ENCODE measurements at places on chromosomes 1 and 21. TPM values are rescaled to one million over a fixed set of nuclear protein-coding genes. Genes with fewer than 3 reads are reported as not detected.

Gene MFSD2A
- total RNA-seq: 0.60 TPM

DNA sequence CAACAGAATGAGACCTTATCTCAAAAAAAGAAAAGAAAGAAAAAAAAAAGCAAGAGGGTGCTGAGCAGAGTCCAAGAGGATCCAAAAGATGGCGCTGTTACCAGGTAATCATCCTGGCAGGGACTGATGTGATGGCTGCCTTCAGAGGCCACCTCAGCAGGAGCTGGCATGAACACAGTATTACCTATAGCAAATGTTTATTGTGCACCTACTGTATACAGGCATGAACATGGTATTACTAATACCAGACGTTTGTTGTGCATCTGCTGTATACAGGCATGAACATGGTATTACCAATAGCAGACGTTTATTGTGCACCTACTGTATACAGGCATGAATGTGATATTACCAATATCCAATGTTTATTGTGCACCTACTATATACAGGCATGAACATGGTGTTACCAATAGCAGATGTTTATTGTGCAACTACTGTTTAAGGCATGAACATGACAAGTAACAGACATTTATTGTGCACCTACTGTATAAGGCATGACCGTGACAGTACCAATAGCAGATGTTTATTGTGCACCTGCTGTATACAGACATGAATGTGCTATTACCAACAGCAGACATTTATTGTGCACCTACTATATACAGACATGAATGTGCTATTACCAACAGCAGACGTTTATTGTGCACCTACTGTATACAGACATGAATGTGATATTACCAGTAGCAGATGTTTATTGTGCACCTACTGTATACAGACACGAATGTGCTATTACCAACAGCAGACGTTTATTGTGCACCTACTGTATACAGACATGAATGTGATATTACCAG lies 115.1 kb upstream of the TMEM51 start:
- H3K27me3 ChIP-seq: no peaks in the 10 kb centered on the region
- H3K4me3 ChIP-seq: no peak overlapping the region
- H3K36me3 ChIP-seq: peaks cover 3% of the 10 kb centered on the region
- H3K4me1 ChIP-seq: peaks cover 5% of the 10 kb centered on the region
- DNase-seq: no peak

- no peak overlapping the region for H3K27ac ChIP-seq
- no peak overlapping the region for H3K4me3 ChIP-seq
- no peak for DNase-seq
- peaks cover 39% of the 10 kb centered on the region for H3K27me3 ChIP-seq
- H3K36me3 ChIP-seq: peaks cover 4% of the 10 kb centered on the region
- no peaks in the 10 kb centered on the region for H3K4me1 ChIP-seq
These were observed 41.8 kb downstream of the RUNX3 start for GRCh38 chr1:24888061-24888970.

DNA sequence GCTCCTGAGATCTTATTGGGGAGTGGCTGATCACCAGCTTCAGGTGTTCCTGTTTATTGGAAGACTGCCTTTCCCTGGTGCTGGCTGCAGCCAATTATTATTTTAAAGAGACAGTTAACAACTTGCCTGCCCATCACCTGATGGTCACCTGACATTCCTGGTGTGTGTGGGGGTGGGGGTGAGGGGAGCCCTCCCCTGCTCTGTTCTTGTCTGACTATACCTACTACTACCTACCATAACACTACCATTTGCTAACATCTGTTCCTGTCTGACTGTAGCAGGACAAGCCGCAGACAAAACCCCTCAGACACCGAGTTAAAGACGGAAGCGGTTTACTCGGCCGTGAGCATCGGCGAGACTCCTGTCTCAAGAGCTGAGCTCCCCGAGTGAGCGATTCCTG lies 54.9 kb upstream of the NBPF3 start:
- no peaks in the 10 kb centered on the region for H3K36me3 ChIP-seq
- peaks cover 30% of the 10 kb centered on the region for H3K27me3 ChIP-seq
- H3K27ac ChIP-seq: no peak overlapping the region
- H3K4me1 ChIP-seq: no peaks in the 10 kb centered on the region
- H3K4me3 ChIP-seq: no peak overlapping the region

Gene C1orf167
- total RNA-seq: not detected

- peaks cover under 1% of the 10 kb centered on the region for H3K4me1 ChIP-seq
These were observed 35.3 kb upstream of the NGF start for GRCh38 chr1:115373305-115373704.

DNA sequence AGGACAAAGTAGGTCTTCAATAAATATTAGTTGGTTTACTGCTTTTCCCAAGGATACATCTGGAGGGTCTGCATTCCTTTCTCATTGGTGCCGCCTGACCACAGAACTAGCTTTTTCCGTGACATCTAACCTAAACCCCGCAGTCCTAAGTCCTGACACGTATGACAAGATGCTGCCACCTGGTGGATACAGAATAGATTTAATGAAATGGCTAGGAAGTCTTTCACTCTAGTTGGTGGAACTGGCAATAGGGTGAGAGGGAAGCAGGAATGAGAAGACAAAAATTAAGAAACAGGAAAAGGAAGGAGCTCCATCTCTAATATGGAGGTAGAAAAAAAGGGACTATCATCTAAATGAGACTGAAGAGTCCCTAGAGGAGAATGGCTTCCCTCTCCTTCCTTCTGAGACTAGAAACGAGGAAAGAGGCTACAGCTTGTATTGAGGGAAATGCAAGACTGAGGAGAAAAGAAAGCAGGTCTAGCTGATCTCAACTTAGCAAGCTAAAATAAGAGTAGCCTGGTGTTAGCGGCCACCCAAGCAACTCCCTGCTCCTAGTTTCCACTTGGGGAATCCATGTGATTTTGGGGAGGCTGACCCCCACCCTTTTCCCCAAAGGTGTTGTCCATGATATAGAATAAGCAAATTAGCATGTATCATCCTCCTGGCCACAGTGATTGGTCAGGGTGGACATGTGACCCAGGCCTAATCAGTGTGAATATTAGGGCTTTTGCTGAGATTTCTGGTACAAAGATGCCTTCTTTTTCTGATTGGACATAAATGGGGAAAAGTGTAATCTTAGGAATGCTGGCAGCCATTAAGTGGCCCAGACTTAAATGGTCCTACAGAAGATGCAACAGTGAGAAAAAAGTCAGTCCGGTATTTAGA lies 5.9 kb downstream of the RFX5 start:
- no peaks in the 10 kb centered on the region for H3K27me3 ChIP-seq
- peaks cover 10% of the 10 kb centered on the region for H3K4me1 ChIP-seq
- peak overlapping the region; percentile 37 for H3K27ac ChIP-seq
- peaks cover 6% of the 10 kb centered on the region for H3K36me3 ChIP-seq
- no peak overlapping the region for H3K4me3 ChIP-seq

- peaks cover 1% of the 10 kb centered on the region for H3K4me1 ChIP-seq
- peaks cover 45% of the 10 kb centered on the region for H3K36me3 ChIP-seq
- DNase-seq: no peak
- H3K27me3 ChIP-seq: no peaks in the 10 kb centered on the region
- H3K27ac ChIP-seq: no peak overlapping the region
These were observed 37.8 kb downstream of the MAN1A2 start for GRCh38 chr1:117405042-117405441.

GRCh38 chr1:63967901-63968300 lies 194.1 kb downstream of the ROR1 start:
- peak overlapping the region; percentile 82 for H3K27ac ChIP-seq
- H3K4me1 ChIP-seq: peaks cover 37% of the 10 kb centered on the region
- no peaks in the 10 kb centered on the region for H3K27me3 ChIP-seq

- no peak overlapping the region for H3K27ac ChIP-seq
- H3K36me3 ChIP-seq: no peaks in the 10 kb centered on the region
- H3K27me3 ChIP-seq: no peaks in the 10 kb centered on the region
- H3K4me1 ChIP-seq: peaks cover 5% of the 10 kb centered on the region
These were observed 86.8 kb downstream of the TIAM1 start for GRCh38 chr21:31257265-31257664.

Gene BTBD19
- total RNA-seq: 51.2 TPM

DNA sequence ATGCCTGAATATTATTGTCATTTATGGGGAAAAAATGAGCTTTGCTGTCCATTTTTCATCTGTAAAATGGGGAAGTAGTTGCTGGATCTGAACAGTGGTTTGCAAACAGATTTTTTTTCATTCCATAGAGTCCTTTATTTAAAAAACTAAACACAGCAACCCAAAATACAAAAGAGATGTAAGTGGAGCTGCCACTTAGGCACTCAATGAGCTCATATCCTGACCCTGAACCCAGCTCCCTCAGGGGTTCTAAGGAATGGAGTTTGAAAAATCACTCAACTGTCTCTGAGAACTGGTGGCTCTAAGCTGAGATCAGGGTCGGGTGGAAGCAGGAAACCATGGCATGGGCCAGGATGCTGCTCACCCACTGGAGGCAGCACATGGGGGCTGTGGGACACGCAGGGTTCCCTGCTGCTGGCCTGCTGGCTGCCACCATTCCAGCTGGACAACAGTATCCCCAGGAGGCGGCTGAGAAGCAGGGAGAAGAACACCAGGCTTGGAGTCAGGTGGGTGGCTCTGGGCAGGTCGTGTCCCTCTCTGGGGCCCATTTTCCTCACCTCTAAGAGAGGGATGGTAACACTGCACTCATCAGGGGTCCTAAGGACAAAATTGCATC lies 9.6 kb upstream of the ECE1 start:
- no peak overlapping the region for H3K4me3 ChIP-seq
- no peak for DNase-seq
- H3K27ac ChIP-seq: peak overlapping the region; percentile 70
- H3K36me3 ChIP-seq: peaks cover 6% of the 10 kb centered on the region
- no peaks in the 10 kb centered on the region for H3K27me3 ChIP-seq

- H3K27me3 ChIP-seq: peaks cover 15% of the 10 kb centered on the region
- H3K27ac ChIP-seq: no peak overlapping the region
- H3K4me1 ChIP-seq: peaks cover 17% of the 10 kb centered on the region
- H3K36me3 ChIP-seq: no peaks in the 10 kb centered on the region
- no peak overlapping the region for H3K4me3 ChIP-seq
- DNase-seq: no peak
These were observed 23.1 kb upstream of the RAP1A start for GRCh38 chr1:111596499-111596898.

DNA sequence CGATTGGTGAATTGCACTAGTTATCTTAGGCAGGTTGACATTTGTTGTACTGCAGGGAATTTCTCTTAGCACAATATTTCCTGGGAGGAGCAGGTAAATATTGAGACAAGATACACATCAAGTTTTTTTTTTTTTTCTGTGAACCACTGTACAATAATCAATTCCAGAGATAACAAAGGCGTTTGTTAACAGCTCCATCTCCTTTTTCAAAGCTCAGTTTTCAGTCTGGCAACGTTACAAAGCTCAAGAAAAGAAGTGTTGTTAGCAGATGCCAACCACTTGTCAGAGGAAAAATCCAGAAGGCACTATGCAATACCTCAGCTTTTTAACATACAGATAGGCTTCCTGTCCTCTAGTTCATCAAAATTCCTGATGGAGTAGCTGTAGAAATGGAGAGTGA lies 40.9 kb upstream of the DAB1 start:
- no peaks in the 10 kb centered on the region for H3K27me3 ChIP-seq
- DNase-seq: no peak
- no peak overlapping the region for H3K27ac ChIP-seq
- no peak overlapping the region for H3K4me3 ChIP-seq

Gene NTNG1
- not detected for total RNA-seq

GRCh38 chr1:92851729-92852128 lies 19.9 kb downstream of the RPL5 start:
- DNase-seq: no peak
- no peaks in the 10 kb centered on the region for H3K4me1 ChIP-seq
- no peak overlapping the region for H3K27ac ChIP-seq
- H3K27me3 ChIP-seq: no peaks in the 10 kb centered on the region

Gene RPL11
- 843 TPM for total RNA-seq

Gene VPS13D
- 41.1 TPM for total RNA-seq

Gene LMX1A
- not detected for total RNA-seq

DNA sequence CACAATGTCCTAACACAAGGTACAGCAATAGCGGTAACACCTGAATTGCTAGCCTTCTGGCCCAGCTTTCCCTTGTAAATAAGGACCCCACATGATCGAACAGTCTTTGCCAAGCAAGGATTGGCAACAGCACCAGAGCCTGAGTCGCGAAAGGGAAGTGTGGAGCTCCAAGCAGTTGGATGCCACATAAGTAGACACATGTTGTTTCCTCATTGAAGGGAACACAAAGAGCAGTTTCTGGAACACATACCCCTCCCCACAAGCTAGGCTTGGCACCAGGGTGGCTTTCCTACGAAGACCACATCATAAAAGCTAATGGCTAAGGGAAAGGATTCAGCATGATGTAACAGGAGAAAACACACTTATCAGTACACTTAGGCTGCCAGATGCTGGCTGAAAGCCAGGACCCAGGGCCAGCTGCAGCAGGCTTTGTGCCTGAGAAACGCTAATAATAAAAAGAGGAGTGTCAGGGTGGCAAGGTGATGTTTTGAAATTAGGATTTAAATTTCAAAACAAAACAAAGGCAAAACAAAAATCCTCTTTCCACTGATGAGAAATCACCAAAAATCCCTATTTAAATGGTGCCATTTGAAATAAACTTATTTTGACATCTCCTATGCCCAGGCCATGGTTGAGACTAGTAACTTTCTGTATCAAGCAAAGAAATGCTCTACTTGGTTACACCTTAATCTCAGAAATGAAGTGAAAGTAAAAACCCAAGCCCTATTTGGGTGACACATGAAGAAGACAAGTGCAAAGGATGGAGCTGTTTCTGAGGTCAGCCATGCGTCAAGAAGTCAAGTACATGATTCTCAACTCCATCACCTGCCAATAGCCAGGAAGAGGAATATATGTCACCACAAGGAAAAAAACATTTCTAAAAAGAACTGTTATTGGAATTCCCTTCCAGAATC lies 11.9 kb upstream of the CPLANE2 start:
- peak overlapping the region; percentile 89 for H3K27ac ChIP-seq
- peak overlapping the region; percentile 30 for H3K4me3 ChIP-seq
- peaks cover 39% of the 10 kb centered on the region for H3K4me1 ChIP-seq
- no peak for DNase-seq
- H3K36me3 ChIP-seq: peaks cover 13% of the 10 kb centered on the region

GRCh38 chr1:189751311-189751710 lies 726.4 kb downstream of the BRINP3 start:
- no peak overlapping the region for H3K27ac ChIP-seq
- H3K4me1 ChIP-seq: peaks cover 10% of the 10 kb centered on the region
- peaks cover 6% of the 10 kb centered on the region for H3K36me3 ChIP-seq
- no peaks in the 10 kb centered on the region for H3K27me3 ChIP-seq
- DNase-seq: no peak
- no peak overlapping the region for H3K4me3 ChIP-seq

DNA sequence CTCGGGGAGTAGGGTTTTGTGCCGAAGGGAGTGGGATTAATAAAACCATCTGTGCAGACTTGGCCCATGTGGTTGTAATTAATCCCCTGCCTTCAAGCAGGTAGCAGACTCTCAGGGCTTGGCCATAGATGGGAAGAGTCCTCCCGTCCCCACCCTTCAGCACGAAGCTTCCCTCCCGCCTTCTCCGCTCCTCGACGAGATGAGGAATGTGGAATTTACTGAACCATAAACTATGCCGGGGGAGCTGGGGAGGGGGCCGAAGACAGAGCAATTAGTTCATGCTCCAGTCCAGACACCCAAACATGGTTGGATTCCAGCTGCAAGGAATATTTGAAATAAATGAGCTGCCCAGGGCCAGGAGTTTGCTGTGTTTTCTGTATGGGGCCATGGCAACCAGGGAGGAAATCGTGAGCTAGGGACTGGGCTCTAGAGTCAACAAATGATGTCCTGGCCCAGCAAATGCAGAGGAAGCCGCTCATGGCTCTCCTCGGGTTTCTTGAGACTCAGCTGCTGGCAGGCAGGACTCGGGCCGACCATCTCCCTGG lies 78.8 kb downstream of the SPSB1 start:
- peak; percentile 95 for DNase-seq
- peak overlapping the region; percentile 35 for H3K4me3 ChIP-seq
- H3K36me3 ChIP-seq: peaks cover 17% of the 10 kb centered on the region
- peaks cover 63% of the 10 kb centered on the region for H3K4me1 ChIP-seq
- no peaks in the 10 kb centered on the region for H3K27me3 ChIP-seq
- peak overlapping the region; percentile 97 for H3K27ac ChIP-seq

Gene KRTAP12-2
- not detected for total RNA-seq

Gene LCE1F
- total RNA-seq: not detected
